ENCODE measurements at places on chromosomes 2 and 18.
A peak's percentile ranks its signal among the peaks of the same experiment; 100 is the strongest.

GRCh38 chr2:27441958-27442919 lies at the start of gene KRTCAP3:
KRTCAP3 (plus strand) TSS chr2:27442381; CDS start chr2:27442413, 32 bp downstream.
- no peak for DNase-seq

DNA sequence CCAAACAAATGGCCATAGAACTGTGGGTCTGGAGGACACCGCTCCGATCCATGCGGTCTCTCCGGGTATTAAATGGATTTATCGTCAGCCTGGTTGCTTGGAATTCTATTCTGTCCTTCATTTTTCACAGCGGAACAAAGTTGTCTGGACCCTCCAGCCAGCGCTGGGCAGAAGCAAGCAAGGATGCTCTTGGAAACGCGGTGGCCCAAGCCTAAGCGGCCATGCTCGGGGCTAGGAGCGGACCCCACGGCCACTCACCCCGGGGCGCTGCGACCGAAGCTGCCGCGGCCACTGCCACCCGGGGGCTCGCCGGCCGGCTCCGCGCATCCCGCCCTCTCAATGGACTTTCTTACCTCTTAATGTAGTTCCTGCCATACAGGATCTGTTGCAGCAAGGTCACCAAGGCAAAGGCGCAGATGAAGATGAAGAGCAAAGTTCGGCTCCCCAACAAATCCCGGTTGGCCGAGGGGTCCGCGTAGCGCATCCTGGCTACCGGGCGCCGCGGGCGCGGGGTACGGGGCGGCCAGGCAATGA lies 761 bp downstream of the ST8SIA5 start:
- no peak for DNase-seq

GRCh38 chr2:216478151-216478550 lies 20.5 kb upstream of the RPL37A start:
- no peak for DNase-seq

GRCh38 chr2:164569378-164569777 lies 51.9 kb downstream of the GRB14 start:
- DNase-seq: no peak

GRCh38 chr2:168601741-168602140 lies 145.7 kb downstream of the CERS6 start:
- no peak for DNase-seq

GRCh38 chr2:187504312-187504921 lies 49.8 kb downstream of the TFPI start:
- DNase-seq: no peak

GRCh38 chr2:62453955-62454354 lies 52.0 kb downstream of the TMEM17 start:
- DNase-seq: no peak

GRCh38 chr2:140589696-140590095 lies 1541.1 kb downstream of the LRP1B start:
- no peak for DNase-seq

DNA sequence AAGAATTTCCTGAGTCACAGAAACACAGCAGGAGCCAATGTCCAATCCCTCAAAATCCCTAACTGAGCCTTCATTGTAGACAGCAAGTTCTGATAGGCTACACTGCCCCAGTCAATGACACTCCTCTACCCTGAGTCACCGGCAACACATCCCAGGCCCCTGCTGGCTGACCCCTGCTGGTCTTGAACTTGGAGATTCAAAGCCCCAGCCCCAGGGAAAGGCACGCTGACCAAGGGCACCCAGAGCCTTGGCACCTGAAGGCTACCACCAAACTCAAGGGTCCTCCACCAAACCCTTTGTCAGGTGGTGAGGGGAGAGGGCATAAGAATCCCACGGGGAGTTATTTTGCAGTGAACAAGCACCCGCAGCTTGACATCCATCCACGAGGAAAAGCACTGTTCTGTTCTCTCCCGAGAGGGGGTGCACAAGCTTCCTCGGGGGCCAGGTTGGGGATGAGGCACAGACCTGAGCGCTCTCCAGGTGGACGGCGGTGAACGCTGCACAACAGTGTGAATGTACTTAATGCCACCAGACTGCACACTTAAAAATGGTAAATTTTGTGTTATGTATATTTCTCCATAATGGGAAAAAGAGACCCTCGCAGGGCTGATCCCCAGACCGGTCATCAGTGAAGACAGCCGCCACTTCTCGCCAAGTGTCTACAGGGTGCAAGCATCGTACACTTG lies 46.9 kb downstream of the TFCP2L1 start:
- no peak for DNase-seq

DNA sequence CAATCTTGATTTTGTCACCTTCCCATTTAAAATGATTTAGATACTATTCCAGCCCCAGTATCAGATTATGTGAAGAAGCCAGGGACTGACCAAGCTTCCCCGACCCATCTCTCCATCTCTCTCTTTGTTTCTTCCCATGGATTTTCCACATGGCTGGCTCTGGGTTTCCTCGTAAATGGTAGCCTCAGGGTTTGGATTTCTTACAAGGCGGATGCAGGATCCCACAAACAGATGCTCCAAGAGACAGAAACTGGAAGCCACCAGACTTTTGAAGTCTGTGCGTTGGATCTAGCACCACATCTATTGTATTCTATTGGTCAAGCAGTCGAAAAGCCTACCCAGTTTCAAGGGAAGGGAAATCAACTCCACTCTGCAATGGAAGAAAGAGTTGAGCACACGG lies 46.0 kb upstream of the SPHKAP start:
- no peak for DNase-seq

DNA sequence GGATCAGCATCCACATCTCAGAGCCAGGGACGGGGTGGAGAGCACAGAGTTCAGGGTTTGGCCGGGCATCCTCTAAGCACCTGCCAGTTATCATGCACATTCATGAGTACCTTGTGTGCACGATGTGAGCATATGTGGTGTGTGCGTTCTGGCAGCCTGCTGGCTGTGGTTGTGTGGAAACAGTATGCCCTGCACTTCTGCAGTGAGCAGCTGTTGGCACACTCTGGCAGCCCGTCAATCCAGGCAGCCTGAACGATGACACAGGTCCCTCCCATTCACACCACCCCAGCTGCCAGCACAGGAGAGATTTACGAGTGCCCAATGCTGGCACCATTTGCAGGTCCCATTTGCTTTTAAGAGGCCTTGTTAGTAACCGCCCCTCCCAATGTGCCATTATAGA lies 74.2 kb downstream of the CD8B2 start:
- no peak for DNase-seq

DNA sequence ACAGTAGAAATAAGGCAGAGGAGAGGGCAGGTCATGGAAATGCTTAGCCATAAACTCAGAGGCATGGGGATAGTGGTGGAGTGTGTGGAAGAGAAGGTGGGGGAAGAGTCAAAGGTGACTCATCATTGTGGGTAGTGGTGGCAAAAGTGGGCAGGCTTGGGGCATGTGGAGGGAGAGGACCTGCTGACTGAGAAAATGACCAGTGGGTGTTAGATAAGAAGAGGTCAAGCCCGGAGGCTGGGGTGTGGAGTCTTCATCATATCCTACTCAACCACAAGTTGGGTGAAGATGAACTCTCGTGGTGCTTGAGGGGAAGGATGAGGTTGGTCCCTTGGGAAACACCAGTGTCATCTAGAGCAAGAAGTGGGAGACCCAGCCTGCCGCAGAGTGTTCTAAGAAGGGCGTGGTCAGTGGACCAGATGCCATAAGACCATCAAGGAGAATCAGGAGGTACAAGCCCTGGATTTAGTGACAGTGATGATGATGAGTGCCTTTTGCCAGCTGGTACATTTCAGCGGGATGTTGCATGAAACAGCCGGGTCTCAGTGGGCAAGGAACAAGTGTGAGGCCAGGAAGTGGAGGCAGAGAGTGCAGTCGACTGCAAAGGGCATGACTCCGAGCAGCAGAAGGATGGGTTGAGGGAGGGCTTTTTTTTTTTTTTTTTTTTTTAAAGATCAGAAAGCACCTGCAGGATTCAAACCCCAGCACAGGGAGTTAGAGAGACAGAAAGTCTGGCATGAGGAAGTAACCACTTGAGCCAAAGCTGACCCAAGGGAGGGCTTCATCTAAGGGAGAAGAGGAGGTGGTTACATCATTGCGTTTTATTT lies 122.6 kb upstream of the SPRED2 start:
- DNase-seq: peak; percentile 17

GRCh38 chr2:149006883-149007543 lies 31.5 kb upstream of the LYPD6B start:
- no peak for DNase-seq

DNA sequence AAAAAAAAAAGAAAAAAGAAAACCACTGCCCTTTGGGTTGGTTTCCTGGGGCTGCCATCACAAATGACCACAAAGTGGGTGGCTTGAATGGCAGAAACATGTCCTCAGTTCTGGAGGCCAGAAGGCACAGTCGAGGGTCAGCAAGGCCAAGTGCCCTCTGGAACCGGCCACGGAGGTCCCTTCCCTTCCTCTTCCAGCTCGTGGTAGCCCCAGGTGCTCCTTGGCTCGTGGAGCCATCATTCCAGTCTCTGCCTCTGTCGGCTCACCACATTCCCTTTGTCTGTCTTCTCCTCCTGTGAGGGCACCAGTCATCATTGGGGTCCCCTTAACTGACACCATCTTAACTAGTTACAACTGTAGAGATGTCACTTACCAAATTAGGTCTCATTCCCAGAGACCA lies 8.5 kb upstream of the NFATC1 start:
- DNase-seq: no peak

DNA sequence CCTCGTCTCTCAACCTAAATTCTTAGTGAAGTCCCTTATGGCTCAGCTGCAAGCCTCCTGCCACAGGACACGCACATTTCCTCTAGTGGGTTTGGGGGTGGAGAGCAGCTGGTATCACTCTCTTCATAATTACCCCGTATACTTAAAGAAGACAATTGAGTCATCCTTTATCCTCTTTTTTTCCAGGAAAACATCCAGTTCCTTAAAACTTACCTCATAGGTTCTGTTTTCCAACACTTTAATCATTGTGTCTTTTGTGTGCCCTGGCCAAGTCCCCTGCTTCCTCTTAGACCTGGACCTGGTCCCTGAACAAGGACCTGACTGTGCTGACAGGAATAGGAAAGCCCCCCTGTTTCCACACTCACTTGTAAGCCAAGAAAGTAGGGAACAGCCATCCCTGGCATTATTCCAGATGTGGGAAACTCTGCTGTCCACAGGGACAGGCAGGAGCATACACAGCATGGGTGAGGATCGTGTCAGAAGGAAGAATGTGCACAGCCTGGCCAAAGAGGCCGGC lies 42.3 kb upstream of the MYO1B start:
- DNase-seq: no peak

GRCh38 chr18:77619525-77619924 lies 369.9 kb downstream of the GALR1 start:
- DNase-seq: no peak

DNA sequence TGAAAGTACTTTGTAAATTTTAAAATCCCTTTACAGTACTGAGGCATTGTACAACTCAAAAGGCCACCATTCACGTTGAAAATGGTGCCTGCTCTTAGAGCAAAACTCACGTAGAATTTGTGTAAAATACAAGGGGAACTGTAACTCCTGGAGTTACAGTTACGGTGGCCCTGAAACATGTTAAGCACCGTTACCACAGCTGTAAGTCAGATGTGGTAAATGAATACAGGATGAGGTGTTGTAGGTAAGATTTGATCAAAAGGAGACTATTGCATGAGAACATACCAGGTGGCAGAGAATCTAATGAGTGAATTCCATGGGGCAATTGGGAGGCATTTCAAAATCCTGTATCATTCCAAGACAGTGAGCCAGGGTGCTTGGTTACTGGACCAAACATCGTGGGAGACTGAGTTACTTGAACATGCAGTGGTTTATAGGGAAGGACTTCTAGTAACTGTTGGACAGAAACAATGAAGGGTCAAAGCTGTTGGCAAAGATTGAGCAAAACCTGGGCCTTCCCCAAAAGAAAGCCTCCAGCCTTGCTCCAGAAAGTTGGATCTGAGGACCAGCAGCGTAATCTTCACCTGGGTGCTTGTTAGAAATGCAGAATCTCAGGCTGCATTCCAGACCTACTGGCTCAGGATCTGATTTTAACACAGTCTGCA lies 535.8 kb upstream of the POU3F3 start:
- DNase-seq: no peak

DNA sequence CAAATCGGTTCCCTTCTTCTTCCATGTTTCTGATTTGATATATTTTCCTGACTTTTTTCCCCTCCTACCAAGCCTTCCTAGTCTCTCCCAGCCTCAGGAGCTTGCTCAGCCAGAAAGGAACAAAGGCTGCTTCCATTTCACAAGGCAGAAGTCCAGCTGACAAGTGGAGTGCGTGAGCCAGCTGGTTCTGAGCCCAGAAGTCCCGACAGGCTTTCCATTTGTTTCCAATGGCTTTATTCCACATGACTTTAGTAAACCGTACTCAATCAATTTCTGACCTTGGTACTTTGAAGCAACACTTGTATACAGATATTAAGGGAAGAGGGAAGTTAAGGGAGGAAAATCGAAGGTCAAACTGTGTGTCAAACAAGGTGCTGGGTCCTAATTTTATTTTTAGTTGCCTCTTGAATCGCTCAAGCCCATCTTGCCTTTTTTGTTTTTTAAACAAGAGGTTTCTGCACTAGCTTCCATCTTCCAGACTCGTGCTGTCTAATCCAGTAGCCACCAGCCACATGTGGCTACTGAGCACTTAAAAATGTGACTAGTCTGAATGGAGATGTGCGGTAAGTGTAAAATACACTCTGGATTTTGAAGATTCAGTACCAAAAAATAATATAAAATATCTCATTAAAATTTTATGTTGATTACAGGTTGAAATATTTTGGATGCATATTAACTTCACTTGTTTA lies 36.2 kb downstream of the WIPF1 start:
- DNase-seq: no peak

DNA sequence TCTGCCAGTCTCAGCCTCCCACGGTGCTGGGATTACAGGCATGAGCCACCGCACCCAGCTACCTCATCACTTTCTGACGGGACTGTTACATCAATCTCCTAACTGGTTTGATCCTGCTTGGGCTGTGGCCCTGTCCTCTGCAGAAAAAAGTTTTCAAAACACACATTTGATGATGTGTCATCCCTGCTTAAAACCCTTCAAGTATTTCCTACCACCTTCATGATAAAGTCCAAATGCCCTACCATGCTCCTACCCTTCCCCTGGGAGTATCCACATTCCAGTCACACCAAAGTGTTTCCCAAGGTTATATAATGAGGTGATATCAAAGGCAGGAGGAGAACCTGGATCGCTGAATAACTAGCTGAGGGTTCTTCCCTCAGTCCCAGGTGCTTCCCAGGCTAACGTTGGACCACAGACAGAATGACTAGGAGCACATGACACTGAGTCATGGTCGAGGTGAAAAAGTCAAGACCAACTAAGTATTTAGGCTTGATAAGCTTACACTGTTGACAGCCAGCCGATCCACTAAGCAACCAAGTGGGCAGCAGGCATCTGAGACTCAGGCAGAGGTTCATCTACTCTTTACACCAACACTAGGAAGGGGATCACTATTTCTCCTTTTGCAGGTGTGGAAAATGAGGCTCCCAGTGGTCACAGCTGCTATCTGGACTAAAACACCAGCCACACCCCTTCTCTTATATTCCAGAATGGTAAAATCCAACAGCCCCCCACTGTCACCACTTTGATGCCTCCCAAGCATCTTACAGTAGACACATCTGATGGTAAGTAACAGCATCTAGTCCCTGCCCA lies 31.8 kb downstream of the CYRIA start:
- peak; percentile 49 for DNase-seq

GRCh38 chr2:76080154-76080553 lies 369.4 kb upstream of the GCFC2 start:
- no peak for DNase-seq
